ENCODE measurements at places on chromosomes 3 and 15. TPM values are rescaled to one million over a fixed set of nuclear protein-coding genes. Genes with fewer than 3 reads are reported as not detected.

- H3K4me1 ChIP-seq: no peaks in the 10 kb centered on the region
- no peak overlapping the region for H3K27ac ChIP-seq
- no peak for DNase-seq
- H3K36me3 ChIP-seq: peaks cover 1% of the 10 kb centered on the region
- no peak overlapping the region for H3K4me3 ChIP-seq
- no peaks in the 10 kb centered on the region for H3K27me3 ChIP-seq
Observed at GRCh38 chr15:76253691-76254473, 57.4 kb downstream of the ETFA start.

DNA sequence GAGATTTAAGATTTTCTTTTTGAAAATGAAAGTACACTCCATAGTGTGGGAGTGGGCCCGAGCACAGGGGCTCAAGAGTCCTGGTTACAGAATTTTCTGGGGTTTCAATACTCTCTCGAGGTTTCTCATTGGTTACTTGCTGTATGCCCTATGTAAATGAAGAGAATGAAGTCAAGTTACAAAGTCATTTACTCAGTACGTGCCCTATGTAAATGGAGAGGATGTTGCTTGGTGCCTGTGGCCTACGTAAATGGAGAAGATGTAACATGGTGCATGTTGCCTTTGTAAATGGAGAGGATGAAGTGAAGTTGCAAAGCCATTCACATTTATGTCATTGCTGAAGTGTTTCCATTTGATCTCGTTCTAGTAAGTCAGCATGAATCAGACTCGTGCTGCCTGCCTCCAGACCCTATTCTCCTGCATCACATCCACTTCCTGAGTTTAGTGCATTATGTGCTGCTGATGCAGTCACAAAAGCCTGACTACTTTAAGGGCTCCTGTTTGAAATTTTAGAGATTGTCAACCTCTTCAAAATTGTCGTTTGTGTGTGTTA lies 302.0 kb downstream of the ZBBX start:
- no peak for DNase-seq
- no peak overlapping the region for H3K4me3 ChIP-seq
- no peaks in the 10 kb centered on the region for H3K4me1 ChIP-seq
- H3K27ac ChIP-seq: no peak overlapping the region
- H3K27me3 ChIP-seq: no peaks in the 10 kb centered on the region
- no peaks in the 10 kb centered on the region for H3K36me3 ChIP-seq

DNA sequence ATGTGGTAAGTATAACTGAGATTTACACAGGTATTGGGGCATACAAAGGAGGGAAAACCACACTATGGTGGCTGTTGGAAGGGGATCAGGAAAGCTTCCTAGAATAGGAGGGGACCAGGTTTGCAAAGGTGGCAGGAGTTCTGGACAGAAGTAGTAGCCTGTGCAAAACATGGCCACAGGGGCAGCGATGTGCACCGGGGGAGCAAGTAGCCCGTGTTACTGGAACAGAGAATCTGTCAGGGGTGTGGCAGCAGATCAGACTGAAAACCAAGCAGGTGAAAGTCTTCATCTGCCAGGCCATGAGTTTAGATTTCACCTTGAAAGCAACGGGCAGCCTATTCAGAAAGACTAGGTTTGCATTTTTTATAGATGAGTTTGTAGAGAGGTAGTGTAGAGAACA lies 182.3 kb upstream of the LPP start:
- H3K27ac ChIP-seq: no peak overlapping the region
- H3K4me3 ChIP-seq: no peak overlapping the region
- H3K36me3 ChIP-seq: peaks cover 2% of the 10 kb centered on the region
- no peak for DNase-seq
- peaks cover 49% of the 10 kb centered on the region for H3K4me1 ChIP-seq

DNA sequence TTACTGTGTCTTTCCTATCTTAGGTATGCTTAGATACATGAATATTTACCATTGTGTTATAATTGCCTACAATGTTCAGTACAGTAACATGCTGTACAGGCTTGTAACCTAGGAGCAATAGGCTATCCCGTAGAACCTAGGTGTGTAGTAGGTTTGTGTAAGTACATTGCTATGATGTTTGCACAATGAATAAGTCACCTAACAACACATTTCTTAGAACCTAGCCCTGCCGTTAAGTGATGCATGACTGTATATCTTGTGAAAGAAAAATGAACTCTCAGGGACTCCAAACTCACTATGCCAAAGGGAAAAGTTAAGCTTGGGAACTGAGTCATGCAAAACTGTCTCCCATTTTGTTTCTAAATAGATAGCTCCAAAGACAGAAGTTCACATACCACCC lies 91.5 kb upstream of the ACP3 start:
- no peak for DNase-seq
- no peaks in the 10 kb centered on the region for H3K4me1 ChIP-seq
- H3K27me3 ChIP-seq: peaks cover 14% of the 10 kb centered on the region
- H3K4me3 ChIP-seq: no peak overlapping the region

DNA sequence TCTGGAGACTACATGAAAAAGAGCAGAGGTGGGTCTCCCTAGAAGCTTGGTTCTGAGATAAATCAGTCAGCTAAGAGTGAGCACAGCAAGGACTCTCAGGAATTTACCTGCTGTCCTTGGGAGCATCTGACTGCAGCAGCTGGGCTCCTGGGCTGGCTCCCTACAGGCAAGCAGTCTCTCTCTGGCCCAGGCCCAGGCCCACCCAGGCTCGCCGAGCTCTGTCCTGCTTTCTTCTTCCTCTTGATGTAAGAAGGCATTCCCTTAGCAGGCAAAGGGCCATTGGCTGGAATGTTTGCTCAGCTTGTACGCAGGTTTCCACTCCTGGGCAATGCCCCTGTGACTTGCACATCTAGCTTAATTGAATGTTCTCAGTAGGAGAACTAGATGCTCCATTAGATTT lies 4.3 kb upstream of the RBP2 start:
- H3K4me3 ChIP-seq: no peak overlapping the region
- no peak for DNase-seq
- no peak overlapping the region for H3K27ac ChIP-seq
- no peaks in the 10 kb centered on the region for H3K27me3 ChIP-seq

DNA sequence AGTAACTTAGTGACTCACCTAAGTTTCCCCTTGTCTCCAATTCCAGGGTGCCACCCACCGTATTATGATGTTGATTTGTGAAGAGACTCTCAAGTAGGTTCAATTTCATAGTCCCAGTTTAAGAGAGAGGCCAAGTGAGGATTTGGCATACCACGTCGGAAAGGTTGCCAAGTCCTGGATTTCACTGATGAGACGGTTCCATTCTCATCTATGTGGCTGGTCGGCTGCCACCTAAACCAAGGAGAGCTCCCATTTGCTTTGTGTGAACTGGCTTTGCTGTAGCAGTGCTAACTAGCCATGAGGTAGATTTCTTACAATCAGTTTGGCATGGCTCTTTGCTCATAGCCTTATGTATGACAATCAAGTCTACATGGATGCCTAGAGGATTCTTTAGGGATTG lies 653.6 kb downstream of the NLGN1 start:
- DNase-seq: no peak
- H3K4me3 ChIP-seq: no peak overlapping the region
- H3K27ac ChIP-seq: no peak overlapping the region
- no peaks in the 10 kb centered on the region for H3K27me3 ChIP-seq

DNA sequence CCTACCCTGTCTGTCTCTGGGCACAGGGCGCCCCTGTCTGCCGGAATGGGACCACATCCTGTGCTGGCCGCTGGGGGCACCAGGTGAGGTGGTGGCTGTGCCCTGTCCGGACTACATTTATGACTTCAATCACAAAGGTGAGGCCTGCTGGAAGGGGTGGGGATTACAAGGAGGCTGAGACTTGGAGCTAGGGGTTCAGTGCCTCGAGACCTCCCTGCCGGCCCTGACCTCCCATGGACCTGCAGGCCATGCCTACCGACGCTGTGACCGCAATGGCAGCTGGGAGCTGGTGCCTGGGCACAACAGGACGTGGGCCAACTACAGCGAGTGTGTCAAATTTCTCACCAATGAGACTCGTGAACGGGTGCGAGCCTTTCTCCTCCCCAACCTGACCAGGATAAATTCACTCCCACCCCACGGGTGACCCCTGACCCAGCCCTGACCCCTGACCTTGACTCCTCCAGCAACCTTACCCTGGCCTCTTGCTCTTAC lies 20.4 kb downstream of the PTH1R start:
- peaks cover 38% of the 10 kb centered on the region for H3K27me3 ChIP-seq
- H3K27ac ChIP-seq: no peak overlapping the region
- H3K4me3 ChIP-seq: no peak overlapping the region
- DNase-seq: no peak

DNA sequence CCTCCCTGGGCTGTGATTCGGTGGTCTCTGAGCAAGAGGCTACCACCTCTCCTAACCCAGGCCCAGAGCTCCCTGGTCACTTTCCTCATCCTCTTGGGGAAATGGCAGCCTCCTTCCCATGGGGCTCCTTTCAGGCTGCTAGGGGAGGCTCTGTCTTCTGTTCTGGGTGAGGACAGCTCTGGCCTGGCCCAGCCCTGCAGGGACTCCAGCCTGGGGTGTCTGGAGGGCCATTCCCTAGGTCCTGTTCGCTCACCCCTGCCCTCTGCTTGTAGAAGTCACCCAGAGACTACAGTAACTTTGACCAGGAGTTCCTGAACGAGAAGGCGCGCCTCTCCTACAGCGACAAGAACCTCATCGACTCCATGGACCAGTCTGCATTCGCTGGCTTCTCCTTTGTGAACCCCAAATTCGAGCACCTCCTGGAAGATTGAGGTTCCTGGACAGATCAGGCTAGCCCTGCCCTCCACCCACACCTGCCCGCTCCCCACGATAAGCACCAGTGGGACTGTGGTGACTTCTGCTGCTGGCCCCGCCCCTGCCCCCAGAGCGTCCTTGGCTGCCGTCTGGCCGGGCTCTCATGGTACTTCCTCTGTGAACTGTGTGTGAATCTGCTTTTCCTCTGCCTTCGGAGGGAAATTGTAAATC lies 30.9 kb downstream of the PRKCD start:
- no peak overlapping the region for H3K4me3 ChIP-seq
- DNase-seq: no peak
- no peaks in the 10 kb centered on the region for H3K27me3 ChIP-seq
- peaks cover 12% of the 10 kb centered on the region for H3K4me1 ChIP-seq

DNA sequence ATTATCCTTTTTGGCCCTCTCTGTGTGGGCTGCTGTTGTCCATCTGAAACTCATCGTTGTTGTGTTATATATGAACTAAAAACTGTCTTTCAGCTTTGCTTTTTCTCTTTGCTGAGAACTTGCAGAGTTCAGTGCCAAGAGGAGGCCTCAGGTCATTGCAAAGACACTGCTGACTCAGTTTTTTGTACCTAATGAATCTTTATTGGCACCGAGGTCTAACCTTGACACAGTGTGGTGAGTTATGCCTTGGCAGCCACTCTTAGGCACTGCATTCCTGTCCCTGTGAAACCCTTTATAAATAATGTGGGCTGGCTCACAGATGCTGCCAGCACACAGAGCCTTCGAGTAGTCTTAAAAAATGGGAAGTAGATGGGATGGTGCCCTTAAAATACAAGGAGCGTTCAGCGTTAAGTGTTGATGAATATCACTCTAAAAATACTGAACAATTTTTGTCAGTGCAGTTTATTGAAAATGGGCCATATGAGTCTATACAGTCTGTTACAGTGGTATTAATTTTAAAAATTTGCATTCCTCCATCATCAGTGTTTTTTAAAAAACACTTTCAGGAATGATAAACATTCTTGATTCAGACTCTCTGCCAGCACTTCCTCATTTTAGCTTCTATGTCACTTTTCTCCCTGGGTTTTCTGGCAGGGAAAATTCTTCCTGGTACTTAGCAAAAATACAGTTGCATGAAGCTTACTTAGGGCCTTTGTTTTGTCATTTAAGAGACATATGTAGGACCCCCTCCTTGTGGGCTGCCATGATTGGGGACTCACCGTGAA lies 234.1 kb downstream of the CACNA2D3 start:
- no peak overlapping the region for H3K4me3 ChIP-seq
- no peak overlapping the region for H3K27ac ChIP-seq
- H3K4me1 ChIP-seq: no peaks in the 10 kb centered on the region
- H3K27me3 ChIP-seq: no peaks in the 10 kb centered on the region
- H3K36me3 ChIP-seq: no peaks in the 10 kb centered on the region
- no peak for DNase-seq

DNA sequence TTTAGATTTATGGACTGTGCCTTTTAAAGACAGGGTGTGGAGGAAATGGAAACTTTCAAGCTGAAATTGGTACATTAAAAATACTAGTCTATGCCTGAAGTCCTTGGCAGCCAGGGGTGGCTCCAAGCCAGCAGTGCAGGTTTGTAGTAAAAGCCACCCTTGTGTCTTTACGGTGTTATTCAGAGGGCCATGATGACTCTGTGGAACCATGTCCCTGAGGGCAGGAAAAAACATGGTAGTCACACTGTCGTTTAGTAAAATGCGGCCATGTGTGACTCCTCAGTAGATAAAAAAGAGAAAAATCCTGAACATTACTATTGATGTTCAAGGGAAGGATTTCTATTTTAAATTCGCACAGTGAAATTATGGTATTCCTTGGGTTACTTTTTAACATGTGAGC lies 2.7 kb downstream of the FAN1 start:
- peaks cover 8% of the 10 kb centered on the region for H3K36me3 ChIP-seq
- no peak for DNase-seq
- no peaks in the 10 kb centered on the region for H3K27me3 ChIP-seq

- DNase-seq: no peak
- H3K36me3 ChIP-seq: no peaks in the 10 kb centered on the region
- no peak overlapping the region for H3K27ac ChIP-seq
- no peaks in the 10 kb centered on the region for H3K27me3 ChIP-seq
- no peak overlapping the region for H3K4me3 ChIP-seq
Observed at GRCh38 chr15:52731732-52732470, 52.7 kb upstream of the ATOSA start.

DNA sequence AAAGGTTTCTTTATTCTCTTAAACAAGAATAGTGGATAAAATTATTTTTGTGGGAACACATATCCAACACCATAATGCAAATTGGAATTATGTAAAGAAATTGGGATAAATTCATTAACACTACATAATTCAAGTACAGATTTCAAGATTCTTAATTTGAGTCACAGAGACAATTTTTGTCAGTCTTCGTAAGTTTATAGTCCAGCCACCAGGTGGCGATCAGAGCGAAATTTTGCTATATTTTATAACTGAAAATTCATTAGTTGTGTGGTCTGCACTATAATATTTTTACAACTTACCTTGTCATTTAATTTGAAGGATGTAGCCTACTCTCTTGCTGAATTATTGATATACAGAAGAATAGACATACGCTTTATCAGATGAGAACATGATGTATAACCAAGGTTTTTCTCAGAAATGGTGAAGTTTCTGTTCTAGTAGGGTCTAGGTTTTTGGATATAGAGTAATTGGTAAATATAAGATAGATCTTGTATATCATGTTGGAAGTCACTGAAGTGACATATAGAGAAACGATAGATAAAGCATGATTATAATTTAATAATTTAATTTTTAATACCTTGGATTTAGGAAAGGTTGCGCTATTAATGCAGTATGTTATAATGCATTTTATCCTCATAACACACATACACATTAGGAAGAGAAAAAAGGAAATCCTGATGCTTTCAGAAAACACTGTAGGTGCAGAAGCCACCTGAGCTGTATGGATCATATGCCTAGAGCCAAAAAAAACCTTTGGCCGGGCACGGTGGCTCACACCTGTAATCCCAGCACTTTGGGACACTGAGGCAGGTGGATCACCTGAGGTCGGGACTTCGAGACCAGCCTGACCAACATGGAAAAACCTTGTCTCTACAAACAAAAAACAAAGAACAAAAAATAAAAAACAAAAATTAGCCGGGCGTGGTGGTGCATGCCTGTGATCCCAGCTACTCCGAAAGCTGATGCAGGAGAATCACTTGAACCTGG lies 31.7 kb downstream of the PLSCR4 start:
- no peak overlapping the region for H3K4me3 ChIP-seq
- DNase-seq: peak; percentile 11
- H3K27me3 ChIP-seq: no peaks in the 10 kb centered on the region
- no peaks in the 10 kb centered on the region for H3K4me1 ChIP-seq
- no peak overlapping the region for H3K27ac ChIP-seq
- H3K36me3 ChIP-seq: no peaks in the 10 kb centered on the region

HTR3E gene
- not detected for total RNA-seq
